ENCODE measurements at places on chromosomes 12 and 14.

DNA sequence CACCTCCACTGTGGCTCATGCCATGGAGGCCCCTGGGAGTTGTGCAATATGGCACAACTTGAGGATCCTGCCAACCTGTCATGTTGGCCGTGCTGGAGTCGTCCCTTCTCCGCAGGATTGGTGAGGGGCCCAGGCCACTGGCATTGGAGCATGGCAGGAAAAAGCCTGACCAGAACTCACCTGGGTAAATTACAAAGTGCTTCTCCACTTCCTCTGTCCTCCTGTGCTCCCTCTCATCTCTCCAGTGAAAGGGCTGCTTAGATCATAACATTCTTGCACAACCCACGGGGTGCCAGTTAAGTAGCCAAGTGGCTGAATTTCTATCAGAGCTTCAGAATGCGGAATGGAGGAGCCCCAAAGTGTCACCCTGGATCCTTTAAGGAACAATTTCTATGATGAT, 381.0 kb downstream of the DPF3 start:
- DNase-seq: no peak

DNA sequence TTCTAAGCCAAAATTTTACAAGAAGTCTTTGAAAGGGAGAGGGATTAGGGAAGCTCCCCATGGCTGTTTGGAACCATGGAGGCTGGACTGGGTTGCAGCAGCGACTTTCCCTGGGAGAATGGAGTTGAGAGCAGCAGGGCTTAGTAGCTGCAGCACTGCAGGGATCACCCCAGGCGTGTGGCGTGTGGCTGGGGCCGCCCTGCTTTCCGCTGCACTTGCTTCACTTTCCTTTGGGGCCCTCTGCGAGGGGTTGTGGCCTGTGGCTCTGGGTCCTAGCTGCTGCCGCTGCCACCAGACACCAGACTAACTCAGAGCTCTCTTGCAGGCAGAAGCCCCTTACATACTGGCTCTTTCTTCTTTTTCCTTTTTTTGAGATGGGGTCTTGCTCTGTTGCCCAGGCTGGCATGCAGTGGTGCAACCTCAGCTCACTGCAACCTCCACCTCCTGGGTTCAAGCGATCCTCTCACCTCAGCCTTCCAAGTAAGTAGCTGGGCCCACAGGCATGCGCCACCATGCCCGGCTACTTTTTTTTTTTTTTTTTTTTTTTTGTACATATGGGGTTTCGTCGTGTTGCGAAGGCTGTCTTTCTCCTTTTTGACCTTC, 25.4 kb downstream of the CCDC62 start:
- no peak for DNase-seq

DNA sequence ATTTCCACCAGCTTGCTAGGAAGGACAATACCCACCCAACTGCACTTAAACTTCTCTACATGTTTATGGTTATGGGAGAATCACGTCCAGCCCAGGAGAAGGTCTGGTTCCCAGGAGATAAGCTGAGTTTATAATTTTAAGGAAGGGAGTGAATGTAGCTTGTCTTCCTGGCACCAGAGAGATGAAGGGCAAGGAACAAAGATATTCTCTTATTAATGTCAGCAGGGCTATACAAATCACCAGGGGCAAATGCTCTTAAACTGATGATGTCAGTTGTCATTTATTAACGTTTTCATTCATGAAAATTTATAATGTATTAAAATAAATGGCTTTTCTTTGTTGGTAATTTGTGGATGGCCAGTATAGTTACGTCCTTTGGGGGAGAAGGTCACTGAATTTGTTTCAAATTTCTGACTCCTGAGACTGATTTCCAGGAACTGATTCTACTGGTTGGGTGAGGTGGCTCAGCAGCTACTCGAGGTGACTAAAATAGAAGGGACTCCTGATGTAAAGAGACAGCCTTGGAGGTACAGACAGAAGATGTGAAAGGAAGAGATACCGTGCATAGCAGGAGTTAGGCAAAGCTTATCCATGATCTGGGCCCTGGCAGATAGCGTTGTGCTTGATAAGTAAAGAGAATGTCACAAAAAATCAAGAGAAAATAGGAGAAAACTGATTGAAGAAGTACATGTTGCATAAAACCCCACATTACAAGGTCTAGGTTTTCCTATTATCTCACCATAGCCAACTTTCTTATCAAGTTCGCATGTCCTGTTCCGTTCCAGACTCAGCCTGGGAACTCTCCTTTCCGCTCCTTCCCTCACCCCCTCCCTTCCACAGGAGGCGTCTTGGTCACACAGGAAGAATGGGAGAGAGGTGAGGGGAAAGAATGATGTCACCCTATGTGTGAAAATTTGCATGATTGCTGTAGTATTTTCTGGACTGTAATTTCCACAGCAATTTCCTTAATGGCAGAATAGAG, 367.1 kb upstream of the FAR2 start:
- no peak for DNase-seq

DNA sequence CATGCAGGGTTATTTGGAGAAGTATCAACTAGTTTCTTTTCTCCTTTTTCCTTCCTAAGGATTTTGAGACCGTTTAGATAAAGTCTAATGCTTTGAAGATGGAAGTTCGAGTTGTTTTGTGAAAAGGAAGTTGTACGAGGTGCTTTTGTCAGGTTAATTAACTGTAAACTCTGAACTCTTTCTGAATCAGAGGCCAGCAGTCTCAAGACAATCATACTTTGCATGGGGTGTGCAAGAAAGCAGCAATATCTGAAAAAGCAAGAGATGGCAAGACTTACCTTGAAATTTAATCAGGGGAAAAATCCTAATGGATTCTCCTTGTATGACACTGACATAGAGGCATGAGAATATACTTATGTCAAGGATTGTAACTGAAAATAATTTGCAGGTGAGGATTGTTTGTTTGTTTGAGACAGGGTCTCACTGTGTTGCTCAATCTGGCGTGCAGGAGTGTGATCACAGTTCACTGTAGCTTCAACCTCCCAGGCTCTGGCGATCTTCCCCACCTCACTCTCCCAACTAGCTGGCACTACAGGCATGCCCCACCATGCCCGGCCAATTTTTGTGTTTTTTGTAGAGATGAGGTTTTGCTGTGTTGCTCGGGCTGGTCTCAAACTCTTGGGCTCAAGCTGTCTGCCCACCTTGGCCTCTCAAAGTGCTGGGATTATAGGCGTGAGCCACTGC, 170.2 kb upstream of the HMGA2 start:
- no peak for DNase-seq

DNA sequence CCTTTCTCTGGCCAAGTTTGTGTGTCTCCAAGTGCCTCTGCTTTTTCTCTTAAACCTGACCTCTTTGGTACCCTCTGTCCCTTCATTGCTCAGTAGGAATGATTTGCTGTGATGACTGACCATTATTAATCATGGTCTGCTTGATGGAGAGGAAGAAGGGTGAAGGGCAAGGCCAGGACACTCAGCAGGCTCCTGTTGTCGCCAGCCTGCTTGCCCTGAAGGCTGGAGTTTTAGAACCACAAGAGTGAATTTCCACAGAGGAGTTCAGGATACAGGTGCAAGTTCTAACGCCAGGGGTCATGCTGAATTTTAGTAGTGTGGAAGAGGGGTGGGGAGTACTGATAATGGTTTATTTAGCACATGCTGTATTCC, 2.8 kb upstream of the ITGA5 start:
- DNase-seq: no peak

GRCh38 chr12:48985901-48986300, 7.8 kb downstream of the WNT1 start:
- DNase-seq: no peak

DNA sequence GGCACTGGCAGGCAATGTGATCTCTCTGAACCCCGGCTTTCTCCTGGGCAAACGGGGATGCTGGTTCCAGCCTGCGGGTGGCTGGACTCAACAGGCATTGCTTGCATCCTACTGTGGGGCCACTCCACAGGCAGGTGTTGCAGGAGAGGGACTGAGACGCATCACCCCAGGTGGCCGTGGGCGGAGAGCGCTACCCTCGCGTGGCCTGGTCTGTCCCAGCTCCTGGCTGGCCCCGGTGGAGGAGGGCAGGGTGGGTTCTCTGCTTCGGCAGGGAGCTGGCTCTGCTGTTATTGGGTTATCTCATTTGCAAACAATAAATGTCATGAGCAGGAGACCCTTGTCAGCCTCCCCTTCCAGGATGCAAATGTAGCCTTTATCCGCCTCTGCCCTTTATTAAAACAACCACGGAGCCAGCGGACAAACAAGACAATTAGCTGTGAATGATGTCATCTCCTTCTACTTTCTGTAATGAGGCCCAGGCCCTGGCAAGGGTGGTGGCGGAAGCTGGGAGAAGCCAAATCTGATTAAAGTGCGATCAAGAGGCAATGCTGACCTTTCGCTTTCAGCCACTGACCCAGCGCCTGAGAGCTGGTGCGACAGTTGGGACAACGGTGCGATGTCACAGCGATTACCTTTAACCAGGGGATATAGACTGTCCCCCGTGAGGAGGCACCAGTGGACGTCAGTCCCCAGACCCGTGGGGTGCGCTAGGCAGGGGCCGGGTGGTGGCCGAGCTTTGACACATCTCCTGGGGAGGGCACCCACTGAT, 161.8 kb downstream of the KIF26A start:
- DNase-seq: no peak

DNA sequence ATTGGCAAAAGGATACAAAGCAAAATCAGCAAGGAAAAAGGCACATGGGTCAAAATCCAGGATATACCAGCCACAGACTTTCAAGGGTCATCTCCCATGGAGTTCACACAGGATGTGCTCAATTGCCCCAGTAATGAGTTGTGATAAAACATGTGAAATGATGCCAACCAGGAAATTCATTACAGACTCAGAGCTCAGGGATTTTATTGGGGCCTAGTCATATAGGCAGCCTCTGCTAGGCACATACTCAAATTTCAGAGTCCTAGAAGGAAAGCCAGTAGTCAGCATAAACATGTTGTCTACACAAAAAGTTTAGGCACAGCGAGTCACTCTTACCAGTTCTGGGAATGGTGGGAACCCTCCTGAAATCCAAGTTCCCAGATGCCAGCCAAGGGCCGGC, 64.4 kb upstream of the OSBPL8 start:
- DNase-seq: no peak

DNA sequence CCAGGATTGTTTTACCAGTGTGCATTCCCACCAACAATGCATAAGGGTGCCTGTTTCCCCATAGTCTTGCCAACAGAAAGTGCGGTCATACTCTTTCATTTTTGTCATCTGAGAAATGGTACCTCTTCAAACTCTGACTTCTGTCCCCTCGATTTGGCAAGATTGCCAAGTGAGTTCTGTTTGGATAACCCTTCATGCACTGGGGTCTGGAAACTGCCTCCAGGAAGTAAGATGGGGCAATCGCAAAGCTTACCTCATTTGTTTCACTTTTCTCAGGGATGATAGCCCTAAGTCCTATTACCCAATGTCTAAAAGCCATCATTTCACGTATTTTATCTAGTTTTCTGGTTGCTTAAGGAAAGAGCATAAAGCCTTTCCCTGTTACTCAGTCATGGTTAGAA, 28.6 kb upstream of the NR1H4 start:
- DNase-seq: no peak

- no peak for DNase-seq
These were observed 54.9 kb downstream of the SCN8A start for GRCh38 chr12:51645961-51646360.

- peak; percentile 31 for DNase-seq
These were observed 72.7 kb downstream of the RIN3 start for GRCh38 chr14:92585981-92586937.

DNA sequence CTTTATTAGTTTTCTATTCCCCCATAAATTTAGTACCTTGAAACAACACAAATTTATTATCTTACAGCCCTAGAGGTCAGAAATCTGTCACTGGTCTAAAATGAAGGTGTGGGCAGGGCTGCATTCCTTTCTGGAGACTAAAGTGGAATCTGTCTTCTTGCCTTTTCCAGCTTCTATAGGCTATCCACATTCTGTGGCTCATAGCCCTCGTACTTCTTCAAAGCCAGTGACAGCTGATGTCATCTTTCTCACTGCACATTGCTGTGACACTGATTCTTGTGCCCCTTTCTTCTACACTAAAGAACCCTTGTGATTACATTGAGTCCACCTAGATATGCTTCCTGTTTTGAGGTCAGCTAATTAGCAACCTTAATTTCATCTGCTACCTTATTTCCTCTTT, 23.2 kb upstream of the DCN start:
- DNase-seq: peak; percentile 7

- DNase-seq: no peak
These were observed 45.7 kb upstream of the OTX2 start for GRCh38 chr14:56855891-56856461.

GRCh38 chr12:93844164-93844784, 167.1 kb downstream of the CRADD start:
- DNase-seq: no peak

- DNase-seq: no peak
These were observed 150.5 kb upstream of the KRR1 start for GRCh38 chr12:75661908-75662307.

- DNase-seq: no peak
These were observed 79.7 kb upstream of the CCND2 start for GRCh38 chr12:4193821-4194220.

- no peak for DNase-seq
These were observed 23.2 kb upstream of the ATP23 start for GRCh38 chr12:57918147-57918546.

GRCh38 chr12:6821591-6822425, at the start of gene GPR162:
TSS of gene GPR162 (plus strand) at chr12:6821821. CDS start at chr12:6823899, 2,078 bp downstream.
- DNase-seq: peak; percentile 73

GRCh38 chr12:127146991-127147718, 1119.8 kb upstream of the TMEM132C start:
- no peak for DNase-seq

DNA sequence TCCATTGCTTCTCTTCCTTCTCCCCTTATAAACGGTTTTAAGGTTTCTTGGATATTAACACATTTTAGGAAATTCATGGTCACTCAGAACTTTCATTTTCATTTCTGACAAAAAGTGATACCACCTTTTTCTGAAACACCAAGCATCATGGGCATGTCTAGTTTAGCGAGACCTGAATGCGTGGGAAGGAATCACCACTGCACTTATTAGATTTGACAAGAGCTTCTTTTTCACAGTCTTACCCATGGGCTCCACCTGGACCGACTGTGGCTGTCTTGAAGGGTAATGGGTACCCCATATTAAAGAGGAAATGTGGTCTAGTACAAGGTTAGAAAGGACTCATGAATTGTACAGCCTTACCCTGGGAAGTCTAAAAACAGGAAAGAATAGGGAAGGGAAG, 95.4 kb downstream of the KCNK10 start:
- DNase-seq: no peak

DNA sequence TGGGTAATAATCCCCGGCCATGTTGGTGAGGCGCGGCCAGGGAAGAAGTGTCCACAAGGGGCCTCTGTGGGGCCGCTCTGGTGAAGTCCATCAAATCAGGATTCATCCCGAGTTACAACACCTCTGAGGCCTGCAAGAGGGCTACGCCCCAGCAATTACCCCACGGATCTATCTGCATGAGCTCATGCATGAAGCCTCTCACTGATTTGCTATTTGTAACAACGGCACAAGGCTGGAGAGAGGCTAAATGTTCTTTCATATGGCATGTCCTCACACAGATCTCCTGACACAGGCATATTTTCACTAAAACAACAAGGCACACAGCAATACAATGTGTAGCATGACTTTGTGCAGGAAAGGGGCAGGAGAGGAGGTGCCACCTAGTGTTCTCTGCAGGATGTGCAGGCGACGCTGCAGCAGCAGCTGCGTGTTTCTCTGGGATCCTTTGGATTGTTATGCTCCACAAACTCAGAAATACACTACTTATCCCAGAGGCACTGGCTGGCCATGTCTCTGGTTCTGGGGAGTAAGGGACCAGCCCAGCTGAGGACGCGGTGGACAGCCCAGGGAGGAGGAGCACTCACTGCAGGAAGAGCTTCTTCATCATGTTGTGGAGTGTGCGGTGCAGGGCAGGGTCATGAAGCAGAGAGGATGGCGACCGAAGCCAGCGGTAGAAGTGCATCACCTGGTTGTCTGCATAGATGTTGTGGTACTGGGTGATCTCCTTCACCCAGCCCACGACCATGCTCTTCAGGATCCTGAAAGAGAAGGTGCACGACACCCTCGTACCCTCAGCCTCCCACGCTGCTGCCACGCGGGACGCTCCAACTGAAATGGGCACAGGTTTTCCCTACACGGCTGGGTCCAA, 20.2 kb downstream of the P2RX2 start:
- peak; percentile 56 for DNase-seq

Data from HTR-8/SVneo (cell line).